Calu3 (cell line): ENCODE measurements at places on chromosomes 7 and 10. TPM values are rescaled to one million over a fixed set of nuclear protein-coding genes. Genes with fewer than 3 reads are reported as not detected.

Gene LIPM
- not detected in 2 replicates for total RNA-seq

Gene CCDC7
- 7.4 and 8.4 TPM in 2 replicates for total RNA-seq

Gene FANK1
- 0.85 and 1.6 TPM in 2 replicates for total RNA-seq

Gene CPXM2
- not detected in 2 replicates for total RNA-seq

Gene MMP21
- 0.24 TPM in 1 of 2 replicates, not detected in the other for total RNA-seq

Gene CACUL1
- total RNA-seq = 38.3 and 44.6 TPM in 2 replicates

Gene GPR146
- 0.66 and 1.8 TPM in 2 replicates for total RNA-seq

Gene TMEM139
- total RNA-seq = 48.4 and 49.3 TPM in 2 replicates

- no peaks in the 10 kb centered on the region for H3K4me1 ChIP-seq
- H3K4me3 ChIP-seq = no peak overlapping the region
- H3K27ac ChIP-seq = peak overlapping the region; percentile 39
- no peak for DNase-seq
These were observed 147.3 kb downstream of the NRCAM start for GRCh38 chr7:108308903-108309302.

- peaks cover 62% of the 10 kb centered on the region for H3K4me1 ChIP-seq
- H3K4me3 ChIP-seq = no peak overlapping the region
- DNase-seq = no peak
- H3K27ac ChIP-seq = no peak overlapping the region
- no peaks in the 10 kb centered on the region for H3K27me3 ChIP-seq
- peaks cover 45% of the 10 kb centered on the region for H3K36me3 ChIP-seq
These were observed 2.3 kb upstream of the MCU start for GRCh38 chr10:72689660-72690059.

GRCh38 chr10:48614481-48615390 lies 9.9 kb upstream of the ARHGAP22 start:
- DNase-seq = no peak
- H3K4me3 ChIP-seq = no peak overlapping the region
- no peaks in the 10 kb centered on the region for H3K36me3 ChIP-seq
- no peak overlapping the region for H3K27ac ChIP-seq

- no peak for DNase-seq
- no peaks in the 10 kb centered on the region for H3K4me1 ChIP-seq
- no peaks in the 10 kb centered on the region for H3K27me3 ChIP-seq
- H3K27ac ChIP-seq = no peak overlapping the region
- H3K4me3 ChIP-seq = no peak overlapping the region
These were observed 33.6 kb upstream of the CHST15 start for GRCh38 chr10:124126983-124127385.

- peaks cover 46% of the 10 kb centered on the region for H3K4me1 ChIP-seq
- H3K4me3 ChIP-seq = peak overlapping the region; percentile 12
- DNase-seq = peak; percentile 73
These were observed 24.6 kb downstream of the JAZF1 start for GRCh38 chr7:28155964-28156363.

DNA sequence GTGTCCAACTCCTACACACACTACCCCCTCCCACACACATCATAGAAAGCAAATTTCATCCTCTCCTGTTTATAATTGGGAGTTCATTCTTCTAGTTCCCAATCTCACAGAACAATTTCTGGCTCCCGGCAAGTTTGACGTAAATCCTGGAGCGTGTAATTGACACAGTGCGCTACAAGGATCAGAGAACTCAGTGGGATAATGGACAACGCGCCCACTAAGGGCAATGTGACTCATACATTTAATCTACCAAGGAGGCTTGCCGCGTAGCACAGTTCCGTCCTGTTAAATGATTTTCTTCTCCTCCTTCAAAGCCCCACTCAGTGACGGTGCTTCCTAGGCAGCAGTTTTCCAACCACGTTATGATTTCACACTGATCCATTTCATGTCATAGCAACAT lies 277.6 kb downstream of the SFMBT2 start:
- H3K36me3 ChIP-seq = no peaks in the 10 kb centered on the region
- no peaks in the 10 kb centered on the region for H3K4me1 ChIP-seq
- H3K27ac ChIP-seq = no peak overlapping the region
- H3K27me3 ChIP-seq = peaks cover 91% of the 10 kb centered on the region
- H3K4me3 ChIP-seq = no peak overlapping the region

DNA sequence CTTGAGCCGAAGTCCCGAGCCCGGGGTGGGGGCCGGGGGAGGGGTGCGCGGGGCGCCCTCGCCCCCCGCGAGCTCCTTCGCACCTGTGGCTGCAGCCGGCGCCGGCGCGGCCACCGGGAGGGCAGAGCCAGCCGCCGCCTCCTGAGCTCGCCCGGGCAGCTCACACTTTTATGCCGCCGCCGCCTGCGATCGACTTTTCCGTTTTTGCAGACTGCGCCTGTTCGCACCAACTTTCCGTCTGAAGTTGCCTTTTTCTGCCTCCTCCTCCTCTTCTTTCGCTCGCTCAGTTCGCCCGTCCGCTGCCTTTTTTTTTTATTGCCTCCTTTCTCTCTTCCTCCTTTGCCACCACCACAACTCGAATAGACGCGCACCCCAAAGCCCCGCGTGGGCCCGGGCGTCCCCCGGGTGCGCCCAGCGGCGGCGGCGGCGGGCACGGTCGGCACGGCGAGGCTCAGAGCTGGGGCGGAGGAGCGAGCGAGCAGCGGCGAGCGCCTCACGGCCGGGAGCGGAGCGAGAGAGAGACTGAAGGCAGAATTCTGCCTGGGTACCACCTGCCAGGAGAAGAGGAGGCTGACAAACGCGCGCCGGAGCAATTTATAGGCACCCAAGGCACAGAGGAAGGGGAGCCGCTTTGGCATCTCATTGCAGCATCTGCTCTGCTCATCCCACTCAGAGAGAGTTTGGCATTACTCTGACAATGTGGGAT lies at the start of gene C1QL3:
Gene C1QL3 (minus strand): TSS at position 569 of the 706 bp plus-strand sequence. CDS start 814 bp downstream, outside the sequence.
- peak within 1 kb of the TSS; percentile 65 for H3K4me3 ChIP-seq
- no peak within 1 kb of the TSS for H3K27ac ChIP-seq
- H3K4me1 ChIP-seq = no peaks in the 10 kb centered on the region
- H3K36me3 ChIP-seq = peaks cover 6% of the 10 kb centered on the region
- DNase-seq = peak; percentile 18

DNA sequence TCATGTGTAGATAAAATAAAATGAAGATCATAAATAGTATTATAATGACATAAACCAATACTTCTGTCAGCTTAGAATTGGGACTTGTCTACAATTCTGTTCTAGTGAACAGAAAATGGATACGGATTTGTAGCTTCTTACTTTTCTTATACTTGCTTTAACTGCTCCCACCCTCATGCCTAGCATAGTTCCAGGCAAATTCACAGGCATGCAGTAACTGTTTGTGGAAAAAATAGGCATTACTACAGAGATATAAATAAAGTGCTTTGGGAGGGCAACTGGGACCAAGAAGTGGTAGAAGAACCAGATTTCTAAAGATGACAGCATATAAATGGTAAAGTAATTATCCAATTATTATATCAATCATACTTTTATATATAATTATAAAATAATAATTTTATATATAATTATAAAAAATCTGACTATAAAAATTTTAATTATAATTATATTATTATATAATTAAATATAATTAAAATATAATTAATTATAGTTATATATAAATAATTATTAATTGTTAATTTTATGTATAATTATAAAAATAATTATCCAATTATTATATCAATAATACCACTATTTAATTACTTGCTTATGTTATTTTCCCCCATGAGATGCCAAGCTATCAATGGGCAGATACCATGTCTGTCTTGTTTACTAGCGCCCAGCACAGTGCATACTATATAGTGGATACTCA lies 144.1 kb downstream of the NOC3L start:
- H3K36me3 ChIP-seq = no peaks in the 10 kb centered on the region
- DNase-seq = no peak
- no peak overlapping the region for H3K4me3 ChIP-seq
- H3K4me1 ChIP-seq = peaks cover 2% of the 10 kb centered on the region
- no peak overlapping the region for H3K27ac ChIP-seq
- peaks cover 24% of the 10 kb centered on the region for H3K27me3 ChIP-seq

DNA sequence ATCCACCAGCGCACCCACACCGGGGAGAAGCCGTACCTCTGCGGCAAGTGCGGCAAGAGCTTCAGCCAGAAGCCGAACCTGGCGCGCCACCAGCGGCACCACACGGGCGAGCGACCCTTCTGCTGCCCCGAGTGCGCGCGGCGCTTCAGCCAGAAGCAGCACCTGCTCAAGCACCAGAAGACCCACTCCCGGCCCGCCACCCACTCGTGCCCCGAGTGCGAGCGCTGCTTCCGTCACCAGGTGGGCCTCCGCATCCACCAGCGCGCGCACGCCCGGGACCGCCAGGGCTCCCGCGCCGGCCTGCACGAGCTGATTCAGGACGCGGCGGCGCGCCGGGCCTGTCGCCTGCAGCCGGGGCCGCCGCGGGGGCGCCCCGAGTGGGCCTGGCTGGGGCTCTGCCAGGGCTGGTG lies 17.7 kb downstream of the ZNF775 start:
- H3K36me3 ChIP-seq = peaks cover 5% of the 10 kb centered on the region
- no peak for DNase-seq
- H3K4me3 ChIP-seq = no peak overlapping the region
- H3K27me3 ChIP-seq = no peaks in the 10 kb centered on the region
- H3K4me1 ChIP-seq = peaks cover 13% of the 10 kb centered on the region

- H3K4me3 ChIP-seq = no peak overlapping the region
- H3K36me3 ChIP-seq = no peaks in the 10 kb centered on the region
- no peak overlapping the region for H3K27ac ChIP-seq
These were observed 80.1 kb downstream of the ANKIB1 start for GRCh38 chr7:92325858-92326257.

GRCh38 chr7:20778063-20778721 lies 8.5 kb downstream of the SP8 start:
- no peak overlapping the region for H3K27ac ChIP-seq
- H3K4me3 ChIP-seq = peak overlapping the region; percentile 71
- DNase-seq = peak; percentile 79

GRCh38 chr10:3095373-3096139 lies 28.2 kb downstream of the PFKP start:
- peak; percentile 55 for DNase-seq
- H3K27ac ChIP-seq = peak overlapping the region; percentile 97
- H3K27me3 ChIP-seq = no peaks in the 10 kb centered on the region
- H3K4me3 ChIP-seq = peak overlapping the region; percentile 59
- peaks cover 72% of the 10 kb centered on the region for H3K36me3 ChIP-seq

DNA sequence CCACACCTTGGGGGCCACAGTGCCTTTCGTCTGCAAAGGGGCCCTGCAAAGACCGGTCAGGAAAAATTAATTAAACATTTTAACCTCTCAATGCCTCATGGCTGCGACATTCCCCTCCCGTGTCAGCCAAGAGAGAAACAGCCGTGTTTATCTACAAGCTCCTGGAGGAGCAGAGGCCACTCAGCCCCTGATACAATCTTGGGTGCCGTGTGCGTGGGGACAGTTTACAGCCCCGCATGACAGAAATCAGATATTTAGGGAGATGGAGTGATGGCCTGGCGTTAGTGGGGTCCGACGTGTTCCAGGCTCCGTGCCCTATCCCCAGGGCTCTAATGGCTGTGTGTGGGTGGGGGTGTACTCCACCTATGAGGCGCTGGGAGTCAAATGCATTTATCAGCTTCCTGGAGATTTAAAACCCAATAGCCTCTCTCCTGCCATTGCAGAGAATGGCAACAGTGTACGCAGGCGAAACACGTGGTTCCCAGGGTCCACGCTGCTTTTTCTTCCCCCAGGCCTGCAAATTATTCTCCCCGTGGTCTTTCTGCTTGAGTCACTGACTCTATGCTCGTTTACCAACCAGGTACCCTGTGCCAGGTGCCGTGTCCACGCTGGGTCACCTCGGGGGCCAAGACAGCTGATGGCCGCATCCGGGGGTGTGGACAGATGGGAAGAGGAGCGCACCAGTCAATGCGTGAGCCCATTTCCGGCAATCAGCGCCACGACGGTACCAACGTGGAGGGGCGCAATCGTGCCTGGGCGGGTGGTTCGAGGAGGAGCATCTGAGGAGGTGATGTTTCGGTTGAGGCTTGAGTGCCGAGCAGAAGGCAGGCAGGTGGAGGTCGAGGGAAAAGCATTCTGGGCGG lies 26.6 kb upstream of the PSMG3 start:
- no peak for DNase-seq
- H3K27ac ChIP-seq = no peak overlapping the region
- H3K4me1 ChIP-seq = no peaks in the 10 kb centered on the region
- H3K4me3 ChIP-seq = no peak overlapping the region

- peak; percentile 28 for DNase-seq
- no peaks in the 10 kb centered on the region for H3K27me3 ChIP-seq
- peak overlapping the region; percentile 12 for H3K27ac ChIP-seq
- no peaks in the 10 kb centered on the region for H3K36me3 ChIP-seq
- no peak overlapping the region for H3K4me3 ChIP-seq
- peaks cover 35% of the 10 kb centered on the region for H3K4me1 ChIP-seq
These were observed 71.9 kb upstream of the TOMM7 start for GRCh38 chr7:22894546-22894945.

GRCh38 chr10:73889014-73889413 lies 14.7 kb upstream of the CAMK2G start:
- peaks cover 19% of the 10 kb centered on the region for H3K36me3 ChIP-seq
- H3K27ac ChIP-seq = peak overlapping the region; percentile 95
- H3K4me1 ChIP-seq = peaks cover 69% of the 10 kb centered on the region
- H3K27me3 ChIP-seq = no peaks in the 10 kb centered on the region
- DNase-seq = peak; percentile 85

DNA sequence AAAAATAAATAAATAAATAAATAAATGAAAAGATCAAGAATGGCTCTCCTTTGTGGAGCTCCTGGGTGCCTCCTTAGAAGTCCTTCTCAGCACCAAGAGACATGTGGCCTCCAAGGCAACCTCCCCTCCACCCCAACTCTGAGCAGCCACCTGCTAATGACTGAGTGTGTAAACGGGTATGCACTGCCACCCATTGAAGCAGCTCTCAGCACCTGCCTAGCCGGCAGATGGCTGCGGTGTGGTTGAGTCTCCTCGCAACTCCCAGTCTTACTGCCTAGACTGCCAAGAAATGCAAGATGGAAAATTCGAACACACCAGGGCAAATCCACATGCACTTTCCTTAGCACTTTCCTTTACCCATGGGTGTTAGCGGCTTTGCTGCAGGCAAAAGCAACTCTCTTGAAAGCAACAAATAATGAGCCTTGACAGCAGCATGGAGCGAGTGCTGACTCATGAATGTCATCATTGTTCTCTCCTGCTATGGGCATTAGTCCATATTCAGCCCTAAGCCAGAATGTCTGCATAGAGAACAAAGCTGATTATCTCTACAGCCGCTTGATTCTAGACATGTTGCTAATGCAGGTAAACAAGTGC lies 913.9 kb upstream of the AUTS2 start:
- DNase-seq = no peak
- no peaks in the 10 kb centered on the region for H3K4me1 ChIP-seq
- no peaks in the 10 kb centered on the region for H3K27me3 ChIP-seq
- no peak overlapping the region for H3K4me3 ChIP-seq

- no peak overlapping the region for H3K4me3 ChIP-seq
- no peak for DNase-seq
- no peaks in the 10 kb centered on the region for H3K4me1 ChIP-seq
- H3K36me3 ChIP-seq = peaks cover 33% of the 10 kb centered on the region
These were observed 20.3 kb upstream of the NFKB2 start for GRCh38 chr10:102375250-102375649.
